ENCODE measurements at places on chromosomes 6 and 20.

- DNase-seq: no peak
Observed at GRCh38 chr6:168192901-168193815, 114.1 kb upstream of the FRMD1 start.

DNA sequence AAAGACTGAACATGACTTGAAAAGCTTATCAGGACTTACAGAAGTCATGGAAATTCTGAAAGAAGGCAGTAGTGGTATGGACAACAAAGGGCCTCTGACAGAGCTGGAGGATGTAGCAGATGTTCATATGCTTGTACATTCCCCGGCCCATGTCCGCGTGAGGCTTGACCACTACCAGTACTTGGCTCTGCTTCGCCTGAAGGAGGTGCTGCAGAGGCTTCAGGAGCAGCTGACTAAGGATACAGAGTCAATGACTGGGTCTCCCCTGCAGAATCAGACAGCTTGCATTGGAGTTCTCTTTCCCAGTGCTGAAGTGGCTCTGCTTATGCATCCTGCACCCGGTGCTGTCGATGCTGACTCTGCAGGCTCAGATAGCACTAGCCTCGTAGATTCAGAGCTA, 29.2 kb downstream of the TAF11 start:
- no peak for DNase-seq

- no peak for DNase-seq
Observed at GRCh38 chr6:106547601-106548453, 81.5 kb downstream of the RTN4IP1 start.

- no peak for DNase-seq
Observed at GRCh38 chr6:36698196-36698595, 570 bp downstream of the RAB44 start.

GRCh38 chr6:70135219-70136160, 167.4 kb downstream of the COL9A1 start:
- no peak for DNase-seq

DNA sequence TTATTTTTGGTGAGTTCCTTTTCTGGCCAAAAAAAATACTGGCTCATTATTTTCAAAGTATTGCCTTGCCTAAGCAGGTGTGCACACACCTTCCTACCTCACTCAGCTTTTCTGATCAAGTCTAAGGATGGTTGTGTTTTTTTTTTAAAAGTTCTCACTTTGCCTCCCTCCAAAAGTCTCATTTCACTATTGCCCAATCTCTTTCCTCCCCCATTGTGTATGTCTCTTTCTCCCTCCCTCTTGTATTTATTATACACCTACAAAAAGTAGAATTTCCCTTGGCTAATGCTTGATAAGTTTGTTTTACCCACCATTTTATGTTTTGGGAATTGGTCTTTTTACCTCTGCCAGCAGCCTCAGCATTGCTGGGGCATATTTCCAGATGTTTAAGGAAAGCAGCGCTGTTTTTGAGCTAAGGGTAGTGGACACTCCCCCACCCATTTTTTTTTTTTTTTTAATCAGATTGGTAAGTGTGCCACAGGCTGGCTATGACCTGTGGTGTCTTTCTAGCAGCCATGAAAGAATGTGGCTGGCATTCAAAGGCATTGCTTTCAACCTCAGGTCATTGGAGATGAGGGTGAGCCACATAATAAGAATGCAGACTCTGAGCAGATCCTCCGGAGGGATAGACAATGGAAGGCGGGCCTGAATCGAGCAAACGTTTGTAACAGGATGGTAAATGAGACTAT, 668.6 kb downstream of the UTRN start:
- DNase-seq: no peak

- no peak for DNase-seq
Observed at GRCh38 chr20:60008130-60008808, 50.0 kb downstream of the CDH26 start.

DNA sequence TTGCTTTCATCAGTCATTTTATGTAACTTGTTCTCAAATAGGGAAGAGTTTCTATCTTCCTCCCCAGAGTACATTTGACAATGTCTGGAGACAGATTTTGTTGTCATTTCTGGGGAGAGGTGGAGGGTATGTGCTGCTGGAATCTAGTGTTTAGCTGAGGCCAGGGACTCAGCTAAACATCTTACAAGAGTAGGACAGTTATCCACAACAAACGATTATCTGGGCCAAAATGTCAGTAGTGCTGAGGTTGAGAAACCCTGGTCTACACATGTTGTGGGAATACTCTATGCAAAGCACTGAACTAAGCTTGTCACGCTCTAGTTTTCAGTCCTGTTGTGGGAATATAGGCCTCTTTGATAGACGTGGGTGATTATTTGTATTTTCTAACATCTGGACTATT, 171.4 kb downstream of the CD109 start:
- no peak for DNase-seq

DNA sequence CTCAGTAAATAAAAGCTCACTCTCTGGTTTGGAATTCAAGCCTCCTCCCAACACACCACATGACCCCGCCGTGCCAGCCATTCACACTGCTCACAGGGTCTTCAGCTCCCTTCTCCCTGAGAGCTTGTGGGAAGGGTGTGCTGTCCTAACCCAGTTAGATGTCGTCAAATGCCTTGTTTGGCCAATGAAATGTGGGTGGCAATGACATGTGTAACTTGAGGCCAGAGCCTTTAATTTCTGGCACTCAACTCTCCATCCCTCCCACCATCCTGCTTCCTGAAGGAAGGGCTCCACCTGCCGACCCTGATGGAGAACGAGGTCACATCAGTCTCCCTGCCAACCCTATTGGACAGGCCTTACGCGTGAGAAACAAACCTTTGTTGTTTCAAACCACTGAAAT, 224.5 kb upstream of the AGPAT4 start:
- DNase-seq: no peak

GRCh38 chr6:134734312-134734869, 215.5 kb downstream of the ALDH8A1 start:
- DNase-seq: no peak

DNA sequence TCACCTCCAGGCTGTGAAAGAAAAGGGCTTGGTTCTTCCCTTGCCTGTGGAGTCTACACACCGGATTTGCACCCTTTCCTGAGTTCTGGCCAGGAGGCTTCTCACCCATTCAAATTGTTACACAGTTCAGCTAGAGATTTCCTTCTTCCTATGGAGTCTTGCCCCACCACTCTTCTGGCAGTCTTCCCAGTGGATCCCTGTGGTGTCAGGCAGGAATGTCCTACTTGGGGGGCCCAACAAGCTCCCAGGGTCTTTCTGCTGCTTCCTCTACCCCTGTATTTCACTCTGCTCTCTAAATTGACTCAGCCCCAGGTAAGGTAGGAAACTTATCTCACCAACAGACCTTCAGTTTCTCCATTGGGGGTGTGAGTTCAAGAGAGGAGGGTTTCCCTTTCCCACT, 14.0 kb upstream of the CST9L start:
- DNase-seq: no peak

DNA sequence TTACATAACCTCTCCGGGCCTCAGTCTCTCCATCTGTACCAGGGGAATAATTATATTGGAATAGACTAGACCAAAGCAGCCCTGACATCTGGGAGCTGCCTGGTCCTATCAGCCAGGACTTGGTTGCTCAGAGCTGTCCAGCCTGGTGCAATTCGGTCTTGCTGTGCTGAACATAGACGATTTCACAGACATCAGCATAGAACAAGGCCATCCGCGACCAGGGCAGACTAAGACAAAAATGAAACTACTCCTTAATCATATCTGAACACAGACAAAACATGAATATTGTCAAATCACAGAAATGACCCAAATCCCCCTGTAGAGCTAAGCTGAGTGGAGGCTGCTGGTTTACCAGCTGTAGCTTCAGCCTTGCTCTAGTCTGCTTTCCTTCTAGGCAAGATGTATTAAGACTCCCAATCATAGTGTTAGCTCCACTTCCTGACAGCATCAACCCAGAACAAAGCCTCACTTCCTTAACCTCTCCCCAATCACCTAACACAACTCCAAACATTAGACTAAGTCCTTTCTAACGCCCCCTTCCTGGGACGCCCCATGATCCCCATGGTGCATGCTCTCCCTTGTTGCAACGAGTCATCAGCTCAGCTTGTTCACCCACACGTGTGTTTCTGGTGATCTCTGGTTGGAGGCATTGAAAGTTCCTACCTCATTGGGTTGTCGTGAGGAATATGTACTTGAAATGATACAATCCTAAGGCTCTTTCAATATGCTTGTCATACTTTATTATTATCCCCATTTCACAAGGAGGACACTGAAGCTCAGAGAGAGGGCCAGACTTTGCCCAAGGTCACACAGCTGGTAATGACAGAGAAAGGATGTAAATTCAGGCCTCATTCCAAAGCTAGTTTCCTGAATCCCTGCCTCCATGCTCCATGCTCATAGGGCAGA, 3.5 kb upstream of the MAPK13 start:
- DNase-seq: no peak

- no peak for DNase-seq
Observed at GRCh38 chr6:11062715-11063114, 18.6 kb upstream of the ELOVL2 start.

DNA sequence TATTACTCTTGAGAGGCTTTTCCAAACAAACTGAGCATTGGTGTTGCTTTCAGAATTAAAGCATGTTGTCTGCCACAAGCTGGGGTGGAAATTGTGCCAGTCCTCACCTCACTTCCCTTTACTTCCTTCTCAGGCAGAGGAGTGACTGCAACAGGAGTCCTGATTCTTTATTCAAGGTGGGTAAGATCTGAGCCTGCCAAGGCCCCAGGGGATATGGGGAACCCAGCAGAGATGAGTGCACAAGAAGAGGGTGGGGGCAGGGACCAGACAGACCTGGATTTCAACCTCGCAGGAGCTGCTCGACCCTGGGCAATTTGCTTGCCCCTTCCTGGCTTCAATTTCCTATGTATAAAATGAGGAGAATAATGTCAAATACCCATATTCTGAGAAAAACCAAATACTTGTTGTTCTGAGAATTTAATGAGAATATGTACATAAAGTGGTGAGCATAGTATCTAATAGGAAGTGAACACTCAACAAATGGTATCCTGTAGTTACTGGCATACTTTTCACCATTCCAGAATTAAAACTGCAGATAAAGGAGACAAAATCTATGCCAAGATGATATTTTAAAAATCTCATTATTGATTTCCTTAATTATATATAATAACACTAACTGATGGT, 17.8 kb downstream of the MAN1A1 start:
- DNase-seq: no peak

DNA sequence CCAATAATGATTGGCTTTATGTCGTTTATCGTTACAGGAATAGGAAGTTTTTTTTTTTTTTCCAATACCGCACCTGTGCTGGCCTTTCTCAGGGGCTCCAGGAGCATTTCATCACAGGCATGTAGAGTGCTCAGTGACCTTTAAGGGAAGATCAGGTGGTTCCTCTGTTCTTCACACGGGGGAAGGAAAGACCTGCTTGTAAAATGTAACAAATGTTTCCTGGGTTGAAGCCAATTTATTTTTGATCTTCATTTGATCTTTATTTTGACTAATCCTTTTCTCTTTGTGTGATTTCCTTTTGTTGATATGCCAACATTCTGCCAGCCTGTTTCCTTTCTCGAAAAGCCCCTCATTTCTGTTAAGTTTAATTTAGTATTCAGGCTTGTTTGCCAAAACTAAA, 61.9 kb upstream of the HBS1L start:
- no peak for DNase-seq

- DNase-seq: no peak
Observed at GRCh38 chr6:151617539-151617938, 123.7 kb downstream of the CCDC170 start.

DNA sequence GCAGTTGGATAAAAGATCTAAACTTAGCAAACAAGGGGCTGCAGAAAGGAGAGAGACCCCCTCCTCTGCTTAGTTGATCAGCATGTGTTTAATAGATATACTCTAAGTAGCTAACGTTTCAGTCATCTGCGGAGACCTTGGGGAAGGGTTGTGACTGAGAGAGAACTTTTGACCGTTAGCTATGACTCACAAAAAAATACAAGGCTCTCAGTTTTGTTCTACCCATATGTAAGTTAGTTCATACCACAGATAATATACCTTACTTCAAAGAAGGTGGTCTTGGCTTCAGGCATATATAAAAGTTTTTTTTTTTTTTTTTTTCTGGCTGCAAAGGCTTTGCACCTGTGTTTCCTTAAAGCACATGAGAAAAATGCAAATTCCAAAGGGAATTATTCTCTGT, 258.9 kb downstream of the GJA1 start:
- DNase-seq: no peak

DNA sequence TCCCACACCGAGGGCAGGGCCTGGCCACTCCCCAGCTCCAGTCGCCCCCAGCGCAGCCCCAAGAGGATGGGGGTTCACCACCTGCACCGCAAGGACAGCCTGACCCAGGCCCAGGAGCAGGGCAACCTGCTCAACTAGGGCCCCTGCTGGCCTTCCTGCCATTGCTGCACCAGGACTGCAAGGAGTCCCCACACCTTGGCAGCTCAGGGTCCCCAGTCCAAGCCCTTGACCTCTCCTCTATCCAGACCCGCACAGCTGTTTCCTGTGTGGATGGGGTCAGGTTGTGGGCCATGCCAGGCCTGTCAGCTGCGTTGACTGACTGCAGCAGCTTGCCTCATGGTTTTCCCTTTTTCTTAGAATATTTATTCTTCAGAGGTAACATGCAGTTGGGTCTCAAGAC, 4.4 kb downstream of the LRRC73 start:
- no peak for DNase-seq

GRCh38 chr6:95690328-95690727, 113.0 kb downstream of the MANEA start:
- DNase-seq: no peak

GRCh38 chr6:13494137-13494536, 6.7 kb upstream of the GFOD1 start:
- no peak for DNase-seq

GRCh38 chr20:45987108-45987780, 15.2 kb upstream of the ZNF335 start:
- DNase-seq: peak; percentile 74

GRCh38 chr6:37725957-37726356, 28.3 kb upstream of the MDGA1 start:
- no peak for DNase-seq

DNA sequence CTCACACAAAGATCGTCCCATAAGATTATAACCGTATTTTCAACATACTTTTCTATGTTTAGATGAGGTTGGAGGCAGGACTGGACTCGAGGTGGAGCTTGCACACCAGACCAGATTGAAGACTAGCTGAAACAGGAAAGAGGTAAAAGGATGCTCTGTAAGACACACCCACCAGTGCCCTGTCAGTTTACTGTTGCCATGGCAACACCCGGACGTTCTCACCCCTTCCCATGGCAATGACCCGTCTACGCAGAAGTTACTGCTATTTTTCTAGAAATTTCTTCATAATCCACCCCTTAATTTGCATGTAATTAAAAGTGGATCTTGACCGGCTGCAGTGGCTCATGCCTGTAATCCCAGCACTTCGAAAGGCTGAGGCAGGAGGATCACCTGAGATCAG, 13.6 kb upstream of the SRSF6 start:
- DNase-seq: no peak

- DNase-seq: no peak
Observed at GRCh38 chr20:48600470-48600945, 227.3 kb downstream of the PREX1 start.

DNA sequence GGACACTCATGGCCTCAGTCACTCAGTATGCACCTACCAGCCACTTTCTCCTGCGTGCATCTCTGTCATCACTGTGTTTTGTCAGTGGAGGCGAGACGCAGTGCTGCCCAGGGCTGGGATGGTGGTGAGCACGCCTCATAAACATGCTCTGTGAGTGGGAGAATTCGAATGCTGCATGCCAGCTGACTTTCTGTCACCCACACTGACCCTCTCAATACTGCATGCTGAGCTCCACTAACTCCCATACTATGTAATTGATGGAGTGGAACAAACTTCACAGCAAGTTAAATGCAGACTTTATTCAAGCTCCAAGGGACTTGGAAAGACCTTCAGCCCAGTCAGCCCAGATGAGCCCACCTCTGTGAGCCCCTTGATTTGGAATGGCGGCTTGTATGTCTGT, 22.7 kb upstream of the GGTLC1 start:
- DNase-seq: no peak

- no peak for DNase-seq
Observed at GRCh38 chr6:69732640-69733039, 64.2 kb downstream of the LMBRD1 start.
